Frontal cortex (tissue), 4 donors: ENCODE measurements at places on chromosomes 1 and 21.

- no peak for DNase-seq
These were observed 286.1 kb downstream of the DPYD start for GRCh38 chr1:97634758-97635157.

DNA sequence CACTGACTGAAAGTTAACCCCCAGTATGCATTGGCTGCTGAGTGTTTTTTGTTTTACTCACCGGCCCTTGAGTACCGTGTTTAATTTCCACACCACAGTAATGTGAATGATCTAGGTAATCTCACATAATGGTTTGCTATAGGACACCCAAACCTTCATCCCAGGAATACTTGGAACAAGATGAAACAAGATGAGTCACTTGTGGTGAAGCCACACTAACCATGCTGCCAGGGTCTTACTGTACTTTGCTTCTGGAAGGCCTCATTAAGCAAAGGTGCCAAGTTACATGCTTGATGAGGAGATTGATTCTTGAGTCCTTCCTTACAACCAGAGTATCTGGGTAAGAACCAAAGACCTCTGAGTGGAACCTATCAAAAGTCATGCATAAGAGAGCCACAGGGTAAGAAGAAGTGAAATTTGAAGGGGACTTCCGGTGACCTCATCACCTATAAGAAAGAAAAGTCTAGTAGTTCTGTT lies 163.3 kb downstream of the NRIP1 start:
- DNase-seq: no peak

DNA sequence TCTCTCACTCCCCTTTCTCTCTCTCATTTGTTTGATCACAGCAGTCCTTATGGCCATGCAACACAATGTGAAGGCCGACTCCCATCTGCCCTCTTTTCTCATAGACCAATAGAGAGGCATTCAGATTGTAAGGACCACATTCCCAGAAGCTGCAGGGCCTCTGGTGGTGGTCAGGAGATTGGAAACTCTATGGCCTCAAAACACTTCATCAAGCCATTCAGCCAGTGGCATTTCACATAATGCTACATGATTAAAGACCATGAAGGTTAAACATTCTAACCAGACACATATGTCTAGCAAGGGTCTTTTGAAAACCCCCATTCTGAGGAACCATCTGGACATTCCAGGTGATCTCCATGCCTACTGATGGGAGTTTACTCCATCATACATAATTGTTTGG lies 769.5 kb upstream of the CXADR start:
- no peak for DNase-seq

GRCh38 chr1:18293291-18293690 lies 185.7 kb downstream of the IGSF21 start:
- DNase-seq: no peak

DNA sequence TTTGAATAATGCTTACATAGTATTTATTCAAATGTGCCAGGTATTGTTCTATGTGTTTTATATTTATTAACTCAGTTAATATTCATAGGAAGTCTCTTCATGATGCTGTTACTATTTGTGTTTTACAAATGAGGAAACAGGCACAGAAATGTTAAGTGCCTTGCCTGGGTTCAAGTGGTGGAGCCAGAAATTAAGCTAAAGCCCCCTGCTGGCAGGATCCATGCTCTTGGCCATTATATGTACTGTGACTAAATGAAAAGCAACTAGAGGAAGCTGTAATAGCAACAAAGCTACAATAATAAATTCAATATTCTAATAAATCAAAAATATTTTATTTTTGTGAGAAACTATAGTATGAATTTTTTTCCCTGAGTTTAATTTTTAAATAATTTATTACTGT lies 30.0 kb downstream of the IARS2 start:
- DNase-seq: no peak

- no peak for DNase-seq
These were observed 31.6 kb upstream of the NBL1 start for GRCh38 chr1:19612530-19612929.

GRCh38 chr21:26962621-26963181 lies 4.2 kb downstream of the ADAMTS5 start:
- DNase-seq: no peak

GRCh38 chr1:115433483-115433882 lies 95.4 kb upstream of the NGF start:
- no peak for DNase-seq

- no peak for DNase-seq
These were observed 2.8 kb upstream of the NUP210L start for GRCh38 chr1:154157520-154158306.

DNA sequence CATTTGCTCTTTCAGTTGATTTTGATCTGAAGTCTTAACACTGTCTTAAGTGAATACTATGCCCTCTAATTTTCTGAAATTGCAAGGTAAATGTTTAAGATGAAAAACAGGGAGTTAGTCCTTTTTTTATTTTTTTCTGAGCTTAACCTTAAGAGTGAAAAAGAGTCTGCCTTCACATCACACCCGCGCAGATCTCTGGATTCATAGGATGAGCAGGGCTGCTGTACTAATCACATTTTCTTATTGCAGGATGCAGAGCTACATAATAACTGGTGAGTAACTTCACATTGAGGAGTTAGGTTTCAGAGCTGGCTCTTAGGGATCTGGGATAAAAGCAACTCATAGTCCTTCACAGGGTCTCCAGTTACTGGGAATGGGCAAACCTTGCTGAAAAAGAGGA lies 188.7 kb upstream of the ATP1B1 start:
- DNase-seq: no peak

GRCh38 chr1:34984435-34984792 lies 733 bp downstream of the TMEM35B start:
- DNase-seq: no peak

- DNase-seq: no peak
These were observed 507.1 kb upstream of the ZRANB2 start for GRCh38 chr1:71587961-71588360.

GRCh38 chr1:94614168-94614815 lies 72.7 kb upstream of the F3 start:
- DNase-seq: no peak

DNA sequence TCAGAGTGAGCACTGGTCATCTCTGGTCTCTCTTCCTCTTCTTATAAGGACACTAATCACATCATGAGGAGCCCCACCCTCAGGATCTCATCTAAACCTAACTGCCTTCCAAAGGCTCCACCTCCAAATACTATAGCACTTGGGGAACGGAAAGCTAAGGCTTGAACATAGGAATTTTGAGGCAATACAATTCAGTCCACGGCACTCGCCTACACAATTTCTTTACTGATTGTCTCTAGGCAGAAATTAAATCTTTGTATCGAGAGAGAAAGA lies 127.3 kb downstream of the RERE start:
- no peak for DNase-seq

- DNase-seq: no peak
These were observed 48.0 kb upstream of the B3GALNT2 start for GRCh38 chr1:235552146-235552716.

GRCh38 chr21:39662411-39662953 lies 49.7 kb downstream of the B3GALT5 start:
- no peak for DNase-seq

DNA sequence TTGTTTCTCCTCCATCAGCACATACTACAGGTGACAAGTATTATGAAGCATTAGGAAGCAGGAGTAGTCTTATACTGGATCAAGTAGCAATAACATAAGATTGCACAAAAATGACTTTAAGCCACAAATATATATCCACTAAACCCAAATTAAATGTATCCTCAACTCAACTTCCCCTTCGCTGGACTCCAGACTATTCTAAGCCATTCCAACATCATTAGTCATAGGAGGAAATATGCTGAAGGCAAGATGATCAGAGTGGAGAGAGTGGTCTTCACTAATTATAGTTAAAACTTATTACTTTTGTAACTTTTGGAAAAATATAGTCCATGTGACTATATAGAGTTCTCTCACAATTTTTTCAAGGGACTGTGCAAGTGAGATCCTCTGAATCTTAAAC lies 390.7 kb upstream of the ZP4 start:
- DNase-seq: no peak

- no peak for DNase-seq
These were observed 6.7 kb upstream of the RSRP1 start for GRCh38 chr1:25253911-25254310.

- DNase-seq: no peak
These were observed 9.3 kb downstream of the EEIG2 start for GRCh38 chr1:108569097-108569728.

- DNase-seq: no peak
These were observed 4.7 kb downstream of the GPR3 start for GRCh38 chr1:27397110-27397509.

DNA sequence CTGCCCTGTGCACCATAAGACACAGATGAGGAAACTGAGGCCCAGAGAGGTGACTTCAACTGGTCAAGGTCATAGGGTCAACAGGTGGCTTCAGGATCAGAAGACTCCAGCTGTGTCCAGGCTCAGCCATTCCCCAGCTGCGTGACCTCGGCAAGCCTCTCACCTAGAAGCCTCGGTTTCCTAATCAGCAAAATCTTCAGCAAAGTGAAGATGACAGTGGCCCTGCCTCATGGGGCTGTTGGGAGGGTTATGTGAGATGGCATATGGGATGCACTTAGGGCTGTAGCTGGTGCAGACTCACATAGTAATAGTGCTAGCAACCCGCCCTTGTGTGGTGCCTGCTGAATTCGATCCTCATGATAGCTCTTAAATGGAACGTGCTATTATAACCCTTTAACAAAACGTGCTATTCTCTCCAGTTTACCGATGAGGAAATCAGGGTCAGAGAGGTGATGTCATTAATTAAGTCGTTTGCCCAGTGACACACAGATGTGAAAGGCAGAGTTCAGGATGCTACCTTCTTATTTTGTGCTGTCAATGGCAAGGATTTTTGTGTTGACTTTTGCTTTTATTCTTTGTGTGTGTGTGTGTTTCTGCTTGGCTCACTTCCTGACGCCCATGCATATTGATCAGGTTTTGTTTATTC lies 472.9 kb downstream of the MATN1 start:
- no peak for DNase-seq

DNA sequence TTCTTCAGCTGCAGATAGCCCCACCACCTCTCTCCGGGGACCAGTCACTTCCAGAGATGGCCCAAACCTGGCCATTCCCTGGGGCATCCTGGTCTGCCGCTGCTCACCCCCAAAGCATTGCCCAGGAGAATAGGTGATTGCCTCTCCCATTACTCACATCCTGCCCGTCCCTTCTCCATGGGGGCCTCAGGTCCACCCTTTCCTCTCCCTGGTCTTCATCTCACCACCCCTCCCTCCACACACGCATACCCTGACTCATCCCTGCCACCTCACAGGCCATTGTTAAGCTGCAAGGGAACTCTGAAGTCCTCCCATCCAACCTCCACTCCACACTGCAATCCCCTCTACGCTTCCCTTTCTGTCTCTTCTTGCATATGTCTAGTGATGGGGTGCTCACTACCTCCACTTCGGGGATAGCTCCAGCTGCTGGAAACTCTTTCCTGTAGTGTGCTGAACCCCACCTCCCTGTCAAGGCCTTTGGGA lies at the start of gene PLEKHG5:
Gene PLEKHG5 (minus strand): TSS at position 188 of the 483 bp plus-strand sequence. CDS start 14,096 bp downstream, outside the sequence.
- no peak for DNase-seq

GRCh38 chr1:103075316-103076000 lies 32.9 kb downstream of the COL11A1 start:
- DNase-seq: no peak

- DNase-seq: no peak
These were observed 189.5 kb downstream of the KCNT2 start for GRCh38 chr1:196418772-196419171.

DNA sequence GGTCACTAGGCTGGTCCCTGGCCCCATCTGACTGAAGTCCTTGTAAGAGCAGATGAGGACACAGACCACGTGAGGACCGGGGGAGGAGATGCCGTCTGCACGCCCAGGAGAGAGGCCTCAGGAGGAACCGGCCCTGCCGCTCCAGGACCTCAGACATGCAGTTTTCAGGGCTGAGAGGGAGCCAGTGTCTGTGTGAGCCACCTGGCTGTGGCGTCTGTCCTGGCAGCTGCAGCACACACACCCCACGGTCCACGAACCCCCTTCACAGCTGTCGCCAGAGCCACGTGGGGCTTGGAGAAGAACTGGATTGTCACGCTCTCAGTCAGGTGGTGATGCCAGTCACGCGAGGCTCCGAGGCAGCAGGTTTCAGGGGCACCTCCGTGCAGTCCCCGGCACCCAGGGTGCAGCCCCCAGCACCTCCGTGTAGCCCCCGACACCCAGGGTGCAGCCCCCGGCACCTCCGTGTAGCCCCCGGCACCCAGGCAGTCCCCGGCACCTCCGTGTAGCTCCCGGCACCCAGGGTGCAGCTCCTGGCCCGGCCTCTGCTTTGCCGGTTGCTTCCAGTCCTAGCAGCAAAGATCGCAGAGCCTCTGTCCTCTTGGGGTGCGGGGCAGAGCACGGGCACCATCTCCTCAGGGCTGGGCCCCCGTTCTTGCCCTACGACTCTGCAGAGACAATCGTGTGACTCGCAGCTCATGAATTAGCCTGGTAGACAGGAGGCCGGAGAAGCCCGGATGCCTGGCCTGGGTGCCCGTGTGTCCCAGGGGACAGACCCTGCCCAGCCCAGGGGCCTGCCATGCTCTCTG lies 19.0 kb upstream of the SUMO3 start:
- DNase-seq: peak; percentile 72

GRCh38 chr1:151584780-151585179 lies 27.1 kb upstream of the SNX27 start:
- no peak for DNase-seq

DNA sequence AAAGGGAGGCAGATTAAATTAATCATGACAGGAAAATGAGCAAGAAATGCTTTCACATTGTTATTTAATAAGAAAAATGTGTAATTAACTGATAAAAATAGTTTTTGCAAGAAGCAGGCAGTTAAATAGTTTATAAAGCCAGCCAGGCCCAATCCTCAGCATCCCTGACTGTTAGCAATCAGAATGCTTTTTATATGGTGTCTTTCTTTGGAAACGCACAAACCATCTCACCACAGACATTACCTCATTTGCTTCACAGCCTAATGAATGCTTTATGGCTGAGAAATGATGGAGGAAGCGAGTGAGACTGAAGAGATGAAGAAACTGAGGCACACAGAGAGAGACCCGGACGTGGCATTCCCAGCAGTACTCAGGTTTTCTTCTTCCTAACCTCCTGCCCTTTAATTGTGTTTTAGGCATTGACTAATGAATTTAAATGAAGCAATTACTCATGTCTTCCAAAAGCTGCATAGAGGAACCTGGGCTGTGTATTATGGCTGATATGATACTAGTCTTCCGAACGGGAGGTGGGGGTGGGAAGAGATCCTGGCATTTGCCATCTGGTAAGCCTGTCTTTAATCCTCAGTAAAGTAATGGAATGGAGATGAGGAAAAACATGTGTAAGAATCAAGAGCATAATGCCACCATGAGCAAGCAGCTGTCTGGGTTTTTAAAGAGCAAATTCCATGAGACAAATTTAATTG lies 116.1 kb upstream of the LMO4 start:
- DNase-seq: no peak

DNA sequence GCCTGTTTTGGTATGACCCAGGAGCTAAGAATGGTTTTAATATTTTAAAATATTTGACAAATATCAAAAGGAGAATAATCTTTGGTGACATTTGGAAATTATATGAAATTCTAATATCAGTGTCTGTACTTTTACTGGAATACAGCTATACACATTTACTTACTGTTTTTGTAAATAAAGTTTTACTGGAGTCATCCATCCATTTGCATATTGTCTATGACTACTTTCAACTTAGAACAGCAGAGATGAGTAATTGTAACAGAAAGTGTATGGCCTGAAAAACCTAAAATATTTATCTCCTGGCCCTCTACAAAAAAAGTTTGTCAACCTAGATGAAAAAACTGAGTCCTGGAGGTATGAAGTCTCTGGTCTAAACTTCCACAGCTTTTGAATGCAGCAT lies 5.8 kb upstream of the MAP3K7CL start:
- no peak for DNase-seq

- DNase-seq: no peak
These were observed 272.0 kb downstream of the PTPRC start for GRCh38 chr1:198910816-198911215.
